ENCODE measurements at places on chromosomes 7 and 10.

GRCh38 chr7:134290286-134290685 is 26.4 kb downstream of the SLC35B4 start:
- no peak for DNase-seq

- no peak for DNase-seq
Observed at GRCh38 chr10:58275908-58276307, 6.9 kb downstream of the CISD1 start.

DNA sequence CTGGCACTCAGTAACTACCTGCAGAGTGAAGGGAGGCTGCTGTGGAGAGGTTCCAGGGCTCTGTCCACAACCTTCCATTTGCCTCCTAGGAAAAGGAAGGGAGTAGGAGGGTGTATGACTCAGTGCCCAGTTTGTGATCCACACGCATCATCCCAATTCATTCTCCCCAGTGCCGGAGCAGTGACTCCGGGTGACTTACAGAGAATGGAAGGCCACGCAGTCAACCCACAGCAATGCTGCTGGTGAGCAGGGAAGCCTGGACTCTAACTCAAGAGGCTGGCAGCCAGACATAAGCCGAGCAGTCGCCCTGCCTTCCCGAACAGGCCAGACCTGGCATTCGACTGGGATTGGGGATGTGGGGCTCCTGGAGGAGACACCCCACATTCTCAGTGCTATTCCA is 139.9 kb downstream of the SH3PXD2A start:
- no peak for DNase-seq

GRCh38 chr10:43386981-43387677 is 15.7 kb downstream of the FXYD4 start:
- DNase-seq: no peak

DNA sequence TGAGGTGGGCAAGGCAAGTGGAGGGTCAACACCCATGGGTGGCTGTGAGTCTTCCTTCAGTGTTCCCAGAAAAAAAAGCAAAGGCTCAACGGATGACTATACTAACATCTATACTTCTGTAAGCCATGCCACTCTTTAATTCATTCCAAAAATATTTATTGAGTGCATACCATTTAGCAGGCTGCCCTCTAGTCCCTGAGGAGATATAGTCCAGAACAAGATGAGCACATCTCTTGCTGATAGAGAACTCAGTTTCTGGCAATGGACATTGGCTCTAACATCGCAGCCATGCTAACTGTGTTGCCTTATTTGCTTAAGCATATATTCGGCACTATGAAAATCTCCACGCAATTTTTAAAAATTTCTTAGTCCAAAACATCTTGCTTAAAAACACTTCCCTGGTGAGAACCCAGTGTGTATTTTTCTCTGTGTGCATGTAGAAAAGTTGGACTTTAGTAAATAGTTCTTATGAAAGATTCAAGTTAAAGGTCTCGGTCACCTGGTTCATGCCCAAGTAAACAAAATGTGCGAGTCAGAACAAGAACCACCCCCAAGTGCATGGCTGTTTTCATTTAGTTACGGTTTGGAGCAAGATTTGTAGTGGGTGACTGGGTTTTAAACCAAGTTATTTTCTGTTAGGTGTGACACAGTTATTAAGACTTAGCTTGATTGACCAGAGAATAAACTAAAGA is 69.8 kb downstream of the MET start:
- DNase-seq: no peak

DNA sequence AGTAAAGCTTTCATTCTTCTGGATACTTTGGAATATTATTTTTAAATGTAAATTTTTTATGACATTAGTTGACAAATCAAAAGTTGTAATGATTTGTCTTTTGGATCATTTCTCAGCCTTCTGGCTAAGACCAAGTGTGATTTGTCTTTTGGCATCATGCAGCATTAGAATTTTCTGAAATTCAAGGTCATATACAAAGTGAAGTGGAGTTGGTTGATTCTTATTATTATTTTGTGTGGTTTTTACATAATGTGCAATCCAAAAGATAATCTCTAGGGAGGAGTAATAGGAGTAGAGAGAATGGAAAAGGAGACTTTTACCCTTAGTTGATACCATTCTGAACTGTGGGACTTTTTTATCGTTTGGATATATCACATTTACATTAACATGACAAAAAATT is 24.2 kb upstream of the SEPTIN7 start:
- no peak for DNase-seq

All from activated naive CD8-positive, alpha-beta T cell treated with anti-CD3 and anti-CD28 coated beads, Interleukin-2, amount 50 U/mL, for 24 hours (primary cell).